ENCODE measurements at places on chromosomes 4 and X.

GRCh38 chrX:137945470-137945869 is 379.5 kb downstream of the ZIC3 start:
- DNase-seq = no peak

DNA sequence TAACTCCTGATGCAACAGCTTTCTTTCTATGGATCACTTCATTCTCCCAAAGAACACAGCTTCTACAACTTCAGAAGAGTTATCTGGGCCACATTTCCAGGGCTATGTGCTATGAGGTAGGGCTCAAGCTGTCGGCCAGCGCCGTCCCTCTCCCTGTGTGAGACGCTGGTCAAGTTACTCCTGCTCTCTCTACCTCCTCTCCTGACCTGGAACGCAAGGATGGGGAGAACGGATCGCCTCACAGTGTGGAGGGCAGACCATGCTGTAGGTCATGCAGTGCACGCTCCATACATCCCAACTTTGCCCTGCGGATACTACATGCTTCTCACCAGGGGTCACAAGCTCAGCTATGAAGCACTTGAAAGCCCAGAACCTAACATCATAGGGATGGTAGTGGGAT is 42.4 kb downstream of the JAKMIP1 start:
- no peak for DNase-seq

- no peak for DNase-seq
Measured at GRCh38 chr4:108068442-108068841, 78.8 kb downstream of the HADH start.

GRCh38 chr4:160880180-160880579 is 1283.6 kb downstream of the FSTL5 start:
- no peak for DNase-seq

- DNase-seq = no peak
Measured at GRCh38 chr4:179521952-179522351, 2079.7 kb upstream of the AGA start.

DNA sequence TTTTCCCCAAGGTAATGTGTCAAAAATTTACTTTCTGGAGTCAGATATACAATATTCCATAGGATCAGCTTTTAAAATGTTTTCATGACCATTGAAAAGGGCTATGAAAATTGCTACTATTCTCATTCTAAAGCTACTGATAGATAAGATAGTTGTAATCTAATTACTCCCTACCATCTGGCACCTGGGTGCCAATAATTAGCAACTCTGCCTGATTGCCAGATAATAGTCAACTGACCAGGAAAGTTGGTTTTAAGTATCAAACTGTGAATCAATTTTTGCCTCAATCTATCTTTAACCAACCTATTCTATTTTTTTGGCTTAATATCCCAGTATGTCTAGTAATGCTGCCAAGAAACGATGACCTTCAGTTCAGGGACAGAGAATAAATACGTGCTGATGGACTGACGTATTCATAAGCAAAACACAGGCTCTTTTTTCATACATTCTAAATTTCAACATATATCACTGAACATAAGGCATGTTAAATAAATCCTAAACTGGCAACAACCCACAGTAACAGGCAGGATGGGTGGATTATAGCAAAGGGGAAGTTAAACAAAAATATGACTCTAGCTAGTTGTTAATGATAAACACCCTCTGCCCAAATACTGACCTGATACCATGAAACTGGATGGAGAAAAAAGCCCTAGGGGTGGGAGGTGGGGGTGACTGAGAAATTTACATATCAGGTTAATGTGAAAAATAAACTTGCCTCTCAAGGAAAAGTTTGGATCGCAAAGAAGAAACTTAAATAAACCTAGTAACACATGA is 18.2 kb downstream of the SH3RF1 start:
- no peak for DNase-seq

- DNase-seq = no peak
Measured at GRCh38 chr4:141463678-141464077, 172.7 kb upstream of the IL15 start.

- DNase-seq = no peak
Measured at GRCh38 chrX:37476571-37477170, 94.8 kb upstream of the LANCL3 start.

GRCh38 chrX:151694661-151695582 is at the start of gene PRRG3:
TSS of gene PRRG3 (plus strand) at chrX:151695458. CDS start at chrX:151698815, 3,357 bp downstream.
- DNase-seq = no peak

DNA sequence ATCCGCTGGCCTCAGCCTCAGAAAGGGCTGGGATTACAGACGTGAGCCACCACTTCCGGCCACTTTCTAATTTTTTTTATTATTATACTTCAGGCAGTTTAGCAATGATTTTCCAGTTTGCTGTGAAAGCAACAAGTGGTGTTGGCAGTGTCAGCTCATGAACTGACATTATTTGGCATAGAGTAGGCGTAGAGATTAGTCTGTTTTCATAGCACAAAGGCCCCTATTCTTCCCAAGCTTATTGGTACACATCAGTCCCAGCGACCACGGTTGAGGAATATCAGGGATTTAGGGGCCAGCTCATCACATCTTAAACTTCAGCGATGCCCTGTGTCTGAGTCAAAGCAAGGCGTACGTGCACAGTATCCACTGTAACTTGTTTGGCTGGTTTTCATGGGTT is 53.0 kb upstream of the RASSF6 start:
- no peak for DNase-seq

DNA sequence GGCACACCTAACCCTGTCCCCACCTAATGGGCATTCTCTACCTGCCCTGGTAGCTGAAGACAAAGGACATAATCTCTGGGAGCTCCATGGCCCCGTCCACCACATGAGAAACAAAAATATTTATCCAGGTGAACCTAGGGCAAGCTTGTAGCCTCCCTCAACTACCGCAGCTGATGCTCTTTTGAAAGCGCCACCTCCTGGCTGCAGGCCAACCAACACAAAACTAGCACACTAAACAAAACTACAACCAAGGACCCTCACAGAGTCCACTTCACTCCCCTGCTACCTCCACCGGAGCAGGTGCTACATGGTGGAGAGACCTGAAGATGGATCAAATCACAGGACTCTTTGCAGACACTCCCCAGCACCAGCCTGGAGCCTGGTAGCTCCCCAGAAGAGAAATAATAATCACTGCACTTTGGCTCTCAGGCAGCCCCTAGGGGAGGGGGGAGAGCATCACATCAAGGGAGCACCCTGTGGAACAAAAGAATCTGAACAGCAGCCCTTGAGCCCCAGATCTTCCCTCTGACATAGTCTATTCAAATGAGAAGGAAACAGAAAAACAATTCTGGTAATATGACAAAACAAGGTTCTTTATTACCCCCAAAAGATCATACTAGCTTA is 111.3 kb upstream of the ATP8A1 start:
- no peak for DNase-seq

DNA sequence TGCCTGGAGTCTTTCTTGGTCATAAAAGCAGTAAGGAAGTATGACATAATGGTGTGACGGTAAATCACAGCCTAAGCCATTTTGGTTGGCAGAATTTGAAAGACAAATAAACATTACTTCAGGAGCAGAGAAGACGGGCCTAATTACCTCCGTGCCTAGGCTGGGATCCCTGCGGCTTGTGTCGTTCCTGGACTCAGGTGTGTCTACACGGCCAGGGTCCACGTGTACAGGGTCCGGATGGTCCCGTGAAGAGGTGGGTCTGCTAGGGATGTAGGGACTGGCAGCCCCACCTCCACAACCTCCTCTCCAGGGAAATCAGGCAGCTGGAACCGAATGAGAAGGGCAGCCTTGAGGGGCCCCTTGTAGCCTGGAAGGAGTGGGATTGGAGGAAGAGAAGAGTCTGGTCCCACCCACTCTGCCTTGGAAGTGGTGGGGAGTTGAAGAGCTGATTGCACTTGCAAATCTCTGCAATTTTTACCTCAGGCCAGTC is 55.4 kb upstream of the PLAC1 start:
- no peak for DNase-seq

GRCh38 chr4:102259081-102259480 is 86.2 kb downstream of the SLC39A8 start:
- DNase-seq = no peak

DNA sequence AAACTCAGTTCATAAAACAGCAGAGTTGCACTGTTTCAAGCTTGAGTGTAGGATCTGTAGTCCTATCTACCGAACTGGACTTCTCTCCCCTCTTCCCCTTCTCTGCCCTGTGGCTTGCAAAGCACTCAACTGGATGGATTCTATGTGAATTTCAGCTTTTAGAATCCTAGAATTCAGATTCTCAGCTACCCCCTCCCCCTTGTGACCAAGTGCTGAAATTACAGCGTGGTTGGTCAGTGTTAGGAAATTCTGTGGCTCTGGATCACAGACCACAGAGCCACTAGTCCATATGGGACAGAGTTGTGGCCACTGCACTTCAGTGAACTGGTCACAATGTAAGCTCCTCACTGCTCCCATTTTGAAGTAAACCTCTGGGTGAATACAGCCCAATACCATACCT is 64.6 kb upstream of the TRPC5 start:
- no peak for DNase-seq

DNA sequence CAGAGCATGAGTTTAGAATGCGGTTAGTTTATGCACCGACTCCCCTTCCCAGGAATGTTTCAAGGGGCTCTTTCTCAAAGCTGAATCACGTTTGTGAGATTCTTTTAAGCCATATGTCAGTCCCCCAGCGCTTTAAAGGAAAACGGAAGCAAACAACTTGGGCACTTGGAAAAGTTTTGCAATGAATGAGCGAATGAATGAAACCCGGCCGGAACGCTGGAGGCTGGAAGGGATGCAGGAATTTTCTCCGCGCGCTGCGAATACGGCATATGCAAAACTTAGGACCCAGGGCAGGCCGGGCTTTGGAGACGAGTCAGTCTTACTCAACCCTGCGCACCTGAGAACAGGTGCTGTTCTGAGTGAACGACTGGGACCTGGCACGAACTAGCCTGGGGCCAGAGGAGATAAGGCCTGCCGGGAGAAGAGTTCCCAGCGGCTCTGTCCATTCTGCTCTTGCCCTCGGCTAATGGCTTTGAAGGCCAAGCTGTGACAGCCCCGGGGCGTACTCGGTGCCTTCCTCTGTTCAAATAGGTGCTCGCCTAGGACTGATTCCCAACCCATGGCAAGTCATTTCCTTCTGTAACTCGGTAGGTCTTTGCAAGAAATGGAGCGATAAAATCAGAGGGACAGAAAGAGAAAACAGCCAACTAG is 743 bp upstream of the NRK start:
- no peak for DNase-seq

DNA sequence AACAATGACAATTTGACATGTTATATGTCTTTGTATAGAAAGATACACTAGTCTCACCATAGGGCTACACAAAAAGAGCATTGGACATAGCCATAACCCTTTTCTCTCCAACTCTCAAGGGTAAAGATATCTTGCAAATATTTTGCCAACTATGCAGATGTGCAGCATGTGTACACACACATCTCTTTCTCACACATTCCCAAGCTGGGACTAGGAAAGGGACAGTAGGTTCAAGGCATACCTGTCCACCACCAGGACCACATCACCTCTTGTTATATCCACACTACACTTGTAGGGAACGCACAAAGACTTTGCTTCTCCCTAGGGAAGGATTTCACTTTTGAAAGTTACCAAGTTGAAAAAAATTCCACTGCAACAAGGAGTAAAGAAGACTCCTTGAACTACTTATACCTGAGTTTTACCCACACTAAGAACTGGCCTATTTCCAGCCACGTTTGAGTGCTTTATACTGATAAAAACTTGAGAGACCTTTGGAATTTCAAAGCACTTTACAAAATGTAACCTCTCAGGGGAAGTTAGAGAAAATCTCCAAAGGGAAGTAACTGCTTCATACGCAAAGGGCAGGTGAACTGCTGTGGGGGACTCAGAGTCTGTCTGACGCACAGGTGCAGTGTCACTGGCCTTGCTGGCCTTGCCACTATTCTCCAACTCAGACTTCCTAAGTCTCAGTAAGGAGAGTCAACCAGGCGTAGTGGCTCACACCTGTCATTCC is 36.9 kb downstream of the NR3C2 start:
- no peak for DNase-seq
